ENCODE measurements at places on chromosomes 6 and 20.

GRCh38 chr20:51386586-51386985 is 155.9 kb downstream of the NFATC2 start:
- no peak for DNase-seq

DNA sequence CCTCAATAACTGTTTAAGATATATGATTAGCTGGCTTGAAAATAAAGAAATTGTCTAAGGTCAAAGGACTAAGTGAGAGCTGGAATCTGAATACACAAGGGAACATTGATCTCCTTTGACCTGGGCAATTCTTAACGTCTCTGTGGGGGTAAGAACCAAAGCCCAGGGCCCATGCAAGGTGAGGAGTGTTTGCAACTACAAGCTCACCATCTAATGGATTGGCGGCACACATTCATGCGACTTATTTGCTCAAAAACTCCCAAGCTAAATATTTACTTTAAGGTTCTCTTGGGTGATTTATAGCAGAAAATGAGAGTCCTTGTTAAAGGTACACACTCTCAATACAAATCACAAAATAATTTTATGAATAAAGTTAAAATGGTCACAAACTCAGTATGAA is 392.0 kb upstream of the FLRT3 start:
- no peak for DNase-seq

DNA sequence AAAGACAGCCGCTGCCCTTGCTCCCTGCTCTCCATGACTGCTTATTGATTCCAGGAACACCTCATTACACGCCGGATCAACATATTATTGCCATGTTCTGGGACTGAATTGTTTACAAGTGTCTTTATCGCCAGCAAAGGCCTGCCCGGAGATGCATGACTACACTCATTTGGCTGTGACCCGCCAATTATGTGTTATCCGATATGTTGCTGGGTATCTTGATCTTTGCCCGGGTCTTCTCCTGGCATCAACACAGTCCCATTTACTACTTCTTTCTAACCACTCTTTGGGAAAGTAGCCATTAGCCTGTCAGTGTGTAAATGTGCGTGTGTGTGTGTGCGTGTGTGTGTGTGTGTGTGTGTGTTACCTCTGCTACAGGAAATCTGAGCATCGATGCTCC is 15.4 kb downstream of the LINC00237 start:
- DNase-seq, result no peak

DNA sequence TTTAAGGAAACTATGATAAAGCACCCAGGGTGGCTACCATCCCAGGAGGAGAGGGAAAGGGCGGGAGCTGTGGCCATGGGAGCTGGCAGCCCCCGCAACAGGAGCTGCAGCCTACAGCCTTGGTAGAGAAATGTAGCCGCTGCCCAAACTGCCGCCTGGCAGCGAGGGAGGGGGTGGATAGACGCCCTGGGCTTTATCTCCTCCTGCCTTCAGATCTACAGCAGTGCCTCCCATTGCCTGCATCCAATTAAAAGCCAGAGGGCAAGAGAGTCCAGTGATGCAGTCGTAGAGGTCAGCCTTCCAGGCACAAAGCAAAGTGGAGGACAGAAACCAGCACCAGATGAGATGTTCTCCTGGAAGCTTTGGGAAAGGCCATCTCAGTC is 35.0 kb upstream of the ZFAND3 start:
- DNase-seq, result no peak

DNA sequence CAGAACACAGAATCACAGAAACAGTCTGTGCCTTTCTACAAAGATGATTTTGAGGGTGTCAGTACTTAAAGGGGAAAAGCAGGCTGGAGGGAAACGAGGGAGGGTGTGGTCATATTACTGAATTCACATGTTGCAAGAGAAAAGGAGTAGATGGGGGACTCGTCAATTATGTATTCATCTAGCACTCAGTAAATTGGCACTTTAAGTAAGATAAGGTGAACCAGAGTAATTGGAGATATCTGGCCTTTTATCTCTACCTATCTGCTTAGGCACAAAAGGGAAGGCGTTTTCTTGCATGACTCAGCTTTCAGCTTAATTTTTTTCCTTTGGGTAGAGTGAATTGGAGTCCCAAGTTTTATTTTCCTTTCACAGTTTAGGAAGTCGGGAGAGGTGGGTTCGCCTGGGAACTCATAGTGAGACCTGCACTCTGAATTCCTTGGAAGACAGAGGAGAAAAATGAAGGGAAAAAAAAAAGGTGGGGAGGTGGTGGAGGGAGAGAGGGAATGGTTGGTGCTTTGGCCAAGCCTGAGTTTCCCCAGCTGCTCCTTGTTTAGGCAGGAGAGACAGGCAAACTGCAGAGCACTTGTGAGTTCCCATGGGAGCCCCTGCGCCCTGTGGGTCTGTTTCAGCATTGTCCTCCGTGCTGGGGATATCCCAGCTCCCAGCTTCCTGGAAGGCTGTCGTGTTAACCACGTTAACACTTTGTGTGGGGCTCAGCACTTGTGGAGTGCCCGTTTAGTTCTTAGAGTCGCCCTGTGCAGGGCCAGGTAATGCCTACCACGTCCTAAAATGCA is 19.7 kb upstream of the GTSF1L start:
- peak; percentile 28 for DNase-seq

GRCh38 chr6:150208611-150209352 is 65.9 kb downstream of the PPP1R14C start:
- no peak for DNase-seq

All from inflammatory macrophage (primary cell).